ENCODE measurements at places on chromosomes 11 and 22.

DNA sequence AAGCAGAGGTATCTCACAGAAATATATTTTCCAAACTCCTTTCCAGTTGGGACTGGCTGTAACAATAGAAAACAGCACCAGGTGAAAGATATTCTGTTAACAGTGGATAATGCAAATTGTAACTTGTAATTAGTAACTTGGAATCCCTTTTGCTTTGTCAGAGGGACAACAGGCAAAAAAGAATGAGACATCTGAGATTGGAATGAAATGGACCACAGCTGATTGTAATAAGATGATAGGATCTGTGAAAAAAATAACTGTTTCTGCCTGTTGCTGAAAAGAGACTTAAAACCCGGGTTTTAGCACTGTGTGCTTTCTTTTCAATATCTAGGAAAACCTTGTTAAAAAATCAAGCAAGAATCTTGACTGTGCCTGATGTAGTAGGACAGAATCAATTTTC, 655.7 kb downstream of the METTL15 start:
- DNase-seq, result no peak

GRCh38 chr11:117572129-117572528, 224.9 kb downstream of the DSCAML1 start:
- DNase-seq, result no peak

GRCh38 chr11:79852176-79852575, 411.3 kb upstream of the TENM4 start:
- no peak for DNase-seq

DNA sequence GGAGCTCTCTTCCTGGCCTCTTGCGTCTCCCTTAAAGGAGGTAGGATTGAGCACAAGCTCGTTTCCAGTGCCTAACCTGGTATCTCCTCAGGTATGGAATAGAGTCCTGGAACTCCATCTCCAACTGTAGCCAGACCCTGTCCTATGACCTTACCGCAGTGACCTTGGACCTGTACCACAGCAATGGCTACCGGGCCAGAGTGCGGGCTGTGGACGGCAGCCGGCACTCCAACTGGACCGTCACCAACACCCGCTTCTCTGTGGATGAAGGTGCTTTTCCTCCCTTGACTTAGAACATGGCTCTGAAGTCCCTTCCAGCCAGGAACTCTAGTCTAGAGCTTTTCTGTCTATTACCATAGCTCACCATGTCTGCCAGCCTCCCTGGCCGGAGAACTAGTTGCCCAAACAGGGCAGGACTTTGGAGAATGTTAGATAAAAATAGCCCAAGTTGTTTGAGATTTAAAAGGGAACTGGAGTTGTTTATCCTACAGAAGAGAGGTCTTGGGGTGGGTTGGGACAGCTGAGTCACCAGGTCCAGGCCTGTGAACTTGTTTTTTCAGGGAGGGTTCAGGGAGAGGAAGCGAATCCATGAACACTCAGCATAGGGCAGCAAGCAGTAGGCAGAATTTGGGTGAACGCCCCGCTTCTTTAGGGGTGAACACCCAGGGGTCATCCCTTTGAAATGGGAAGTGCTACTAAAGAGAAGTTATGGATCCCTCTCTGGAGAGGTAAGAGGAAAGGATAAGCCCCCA, 3.3 kb downstream of the IL10RA start:
- DNase-seq, result no peak

GRCh38 chr22:23086787-23087186, 16.5 kb downstream of the GNAZ start:
- DNase-seq, result no peak

DNA sequence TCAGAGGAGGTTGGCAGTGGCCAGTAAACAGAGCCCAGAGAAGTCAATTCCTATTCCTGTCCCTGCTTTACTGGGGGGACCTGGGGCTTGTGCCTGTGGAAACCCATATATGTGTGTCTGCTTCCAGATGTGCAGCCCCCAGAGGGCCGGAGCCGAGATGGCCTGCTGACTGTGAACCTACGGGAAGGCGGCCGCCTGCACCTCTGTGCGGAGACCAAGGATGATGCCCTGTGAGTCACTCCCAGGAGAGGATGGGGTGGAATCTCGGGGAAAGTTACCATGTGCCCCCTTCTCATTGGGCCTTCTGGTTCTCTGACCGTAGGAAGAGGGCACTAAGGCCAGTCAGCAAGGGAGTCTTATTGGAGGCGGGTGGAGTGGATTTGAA, 5.3 kb downstream of the PLEKHB1 start:
- no peak for DNase-seq

GRCh38 chr11:9089061-9089460, 2.3 kb downstream of the SCUBE2 start:
- no peak for DNase-seq

- no peak for DNase-seq
These were observed 3.7 kb downstream of the UPB1 start for GRCh38 chr22:24498824-24499223.

- DNase-seq, result no peak
These were observed 531.2 kb downstream of the KCNA4 start for GRCh38 chr11:29485641-29486040.

DNA sequence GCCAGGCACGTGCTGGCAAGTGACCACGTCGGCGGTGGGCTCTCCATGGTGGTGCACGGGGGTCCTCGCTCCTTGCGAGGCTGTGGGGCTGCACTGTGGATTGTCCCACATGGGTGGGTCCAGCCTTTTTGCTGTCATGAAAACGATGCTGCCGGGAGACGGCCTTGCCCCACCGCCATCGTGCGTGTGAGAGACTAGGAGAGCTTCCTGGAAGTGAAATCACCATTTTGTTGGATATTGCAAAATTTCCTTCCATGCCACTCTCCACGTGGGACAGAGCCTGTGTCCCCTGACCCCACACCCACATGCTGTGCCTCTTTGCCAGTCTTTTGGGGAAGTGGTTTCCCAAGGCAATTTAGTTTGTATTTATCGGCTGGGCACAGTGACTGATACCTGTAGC, 18.2 kb upstream of the GRAMD4 start:
- DNase-seq, result no peak

GRCh38 chr11:117908959-117909610, 20.1 kb downstream of the TMPRSS13 start:
- no peak for DNase-seq

DNA sequence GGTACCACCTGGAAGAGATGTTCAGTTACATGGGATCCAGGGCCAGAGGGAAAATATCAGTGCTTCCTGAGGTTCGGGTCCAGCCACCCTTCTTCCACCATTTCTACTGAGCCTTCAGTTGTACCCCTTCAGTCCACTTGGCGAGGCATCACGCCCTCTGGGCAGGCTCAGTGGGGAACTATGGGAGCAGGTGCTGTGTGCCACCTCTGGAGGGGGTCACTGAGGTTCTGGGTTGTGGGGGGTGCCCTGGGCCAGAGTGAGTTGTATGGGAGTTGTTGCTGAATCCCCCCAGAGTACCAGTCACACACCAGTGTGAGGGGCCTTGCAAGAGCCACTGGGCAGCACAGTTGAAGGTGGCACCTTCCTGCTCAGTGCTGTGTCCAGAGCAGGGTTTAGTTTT, 2.7 kb upstream of the SREBF2 start:
- DNase-seq, result no peak

DNA sequence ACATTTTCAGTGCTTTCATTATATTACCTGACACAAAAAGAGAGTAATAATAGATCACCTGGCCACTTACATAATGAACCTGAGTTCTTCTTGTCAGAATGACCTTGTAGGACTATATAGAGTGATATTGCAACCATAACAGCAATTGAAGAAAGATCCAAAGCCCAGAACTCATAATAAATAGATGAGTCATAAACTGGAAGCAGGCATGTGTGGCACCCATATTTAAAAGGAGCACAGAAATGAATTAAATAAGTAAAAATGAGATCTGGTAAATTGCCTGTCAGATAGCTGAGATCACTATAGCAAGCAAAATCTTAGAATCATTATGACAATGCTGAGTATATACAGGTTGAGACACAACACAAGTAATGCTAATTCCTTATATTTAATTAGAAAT, 331.8 kb downstream of the AASDHPPT start:
- DNase-seq, result no peak

- DNase-seq, result no peak
These were observed 177.3 kb downstream of the ADAMTS15 start for GRCh38 chr11:130625578-130626306.

- no peak for DNase-seq
These were observed 15.2 kb downstream of the ELMOD1 start for GRCh38 chr11:107606141-107606540.

- DNase-seq, result no peak
These were observed 22.5 kb downstream of the PISD start for GRCh38 chr22:31639436-31640039.

DNA sequence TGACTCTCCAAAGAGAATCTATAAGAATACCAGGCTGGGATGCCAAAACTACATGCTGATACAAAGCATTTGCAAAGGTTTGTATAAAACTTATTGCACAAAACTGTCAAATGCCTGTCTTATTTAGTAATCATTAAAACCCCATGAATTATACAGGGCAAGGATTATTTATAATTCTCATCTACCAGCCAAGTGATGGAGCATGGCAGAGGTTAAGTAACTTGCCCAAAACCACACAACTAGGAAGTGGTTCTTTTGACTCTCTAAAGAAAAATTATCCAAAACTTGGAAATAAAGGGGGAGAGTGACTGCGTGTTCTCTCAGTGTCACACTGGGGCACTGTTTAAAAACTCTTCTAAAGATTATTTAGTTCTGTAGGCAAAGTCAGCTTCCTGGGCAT, 17.4 kb upstream of the CLMP start:
- no peak for DNase-seq

DNA sequence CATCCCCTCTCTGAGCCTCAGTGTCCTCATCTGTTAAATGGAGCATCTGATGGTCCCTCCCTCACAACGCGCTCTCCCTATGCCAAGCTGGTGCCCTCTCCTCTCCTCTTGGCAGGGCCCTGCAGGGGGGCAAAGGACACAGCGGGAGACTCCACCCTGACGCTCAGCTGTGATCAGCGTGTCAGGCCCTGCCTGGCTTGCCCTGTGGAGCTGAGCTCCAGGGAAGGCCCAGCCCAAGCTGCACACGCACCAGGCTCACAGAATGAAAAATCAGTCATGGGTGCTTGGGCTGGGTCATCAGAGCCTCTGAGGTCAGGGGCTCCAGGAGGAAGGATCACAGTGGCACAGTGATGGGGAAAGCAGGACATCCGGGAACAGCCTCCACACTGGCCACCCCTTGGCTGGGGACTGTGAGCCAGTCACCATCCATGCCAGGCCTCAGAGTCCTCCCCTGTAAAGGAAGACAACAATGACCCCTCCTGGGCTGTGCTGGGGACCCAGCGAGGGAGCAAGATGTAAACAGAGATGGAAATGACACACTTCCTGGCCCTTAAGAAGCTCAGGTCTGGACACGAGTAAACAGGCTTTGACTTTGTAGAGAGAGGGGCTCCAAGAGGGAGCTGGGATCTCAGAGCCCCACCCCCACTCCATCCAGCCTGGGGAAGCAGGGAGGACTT, 36.6 kb downstream of the RPL3 start:
- DNase-seq, result no peak

DNA sequence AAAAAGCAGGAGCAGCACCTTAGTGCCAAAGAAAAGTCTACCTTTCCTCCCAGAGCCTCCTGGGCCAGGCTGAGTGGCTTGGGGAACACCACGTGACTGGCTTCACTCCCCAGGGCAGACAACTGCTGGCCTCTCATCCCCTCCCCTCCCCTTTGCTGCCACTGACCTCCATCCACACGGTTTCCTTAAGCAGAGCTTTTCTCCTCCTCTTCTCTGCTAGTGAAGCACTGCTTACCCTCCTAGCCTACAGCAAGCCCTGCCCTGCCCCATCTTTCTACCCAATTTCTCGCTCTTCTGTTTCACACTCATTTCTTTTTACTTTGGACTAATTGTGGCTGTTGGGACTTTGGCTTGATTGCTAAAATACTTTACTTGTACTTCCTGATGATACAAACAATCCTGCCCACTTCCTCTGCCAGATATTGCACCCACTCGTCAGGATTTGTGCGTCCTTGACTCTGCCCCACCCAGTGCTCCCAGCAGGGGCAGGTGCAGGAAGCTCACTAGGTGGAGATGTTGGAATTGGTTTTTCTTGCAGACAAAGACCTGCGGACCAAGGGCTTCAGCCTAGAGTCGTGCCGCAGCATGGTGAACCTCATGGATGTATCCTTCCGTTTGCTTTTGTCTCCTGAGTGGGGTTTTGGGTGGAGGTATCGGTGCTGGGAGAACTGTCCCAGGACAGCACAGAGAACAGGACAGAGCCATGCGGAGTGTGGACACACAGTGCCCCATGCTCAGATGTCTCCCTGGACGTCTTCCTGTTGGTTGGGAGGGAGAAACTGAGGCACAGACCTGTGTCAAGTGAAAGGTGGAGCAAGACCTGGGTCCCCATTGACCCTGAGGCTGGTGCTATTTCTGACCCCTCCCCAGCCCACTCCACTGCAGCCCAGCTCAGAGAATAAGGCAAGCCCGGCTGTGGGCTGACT, 27.3 kb downstream of the CAPN1 start:
- no peak for DNase-seq

DNA sequence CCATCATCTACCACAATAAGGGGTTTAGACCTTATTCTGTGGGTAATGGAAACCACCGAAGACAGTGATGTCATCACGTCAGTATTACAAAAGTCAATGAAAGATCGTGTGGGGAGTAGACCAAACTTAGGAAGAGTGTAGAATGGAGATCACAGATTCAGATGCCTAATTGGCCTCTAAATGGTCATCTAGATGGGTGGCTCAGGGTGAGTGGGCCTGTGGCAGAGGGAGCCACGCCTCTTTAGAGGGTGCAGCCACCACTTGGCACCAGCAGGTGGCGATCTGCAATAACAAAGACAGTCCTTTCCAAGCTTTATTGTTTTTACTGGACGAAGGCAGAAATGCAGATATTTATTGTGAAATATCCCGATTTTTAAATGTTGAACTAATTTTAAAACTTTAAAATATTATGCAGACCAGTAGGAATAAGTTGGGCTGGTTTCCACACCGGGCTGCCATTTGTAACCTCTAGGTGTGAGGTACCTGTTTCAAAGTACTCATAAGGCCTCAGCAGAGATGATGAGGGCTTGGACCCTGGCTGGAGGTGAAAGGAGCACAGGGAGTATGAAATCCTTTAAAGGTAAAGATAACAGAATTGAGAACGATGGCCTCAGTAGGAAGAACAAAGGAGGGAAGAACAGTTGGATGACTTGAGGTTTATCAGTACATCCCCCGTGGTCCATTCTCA, 222.0 kb downstream of the DBX1 start:
- no peak for DNase-seq

- peak; percentile 58 for DNase-seq
These were observed 68.5 kb upstream of the IGLL5 start for GRCh38 chr22:22818861-22819855.

DNA sequence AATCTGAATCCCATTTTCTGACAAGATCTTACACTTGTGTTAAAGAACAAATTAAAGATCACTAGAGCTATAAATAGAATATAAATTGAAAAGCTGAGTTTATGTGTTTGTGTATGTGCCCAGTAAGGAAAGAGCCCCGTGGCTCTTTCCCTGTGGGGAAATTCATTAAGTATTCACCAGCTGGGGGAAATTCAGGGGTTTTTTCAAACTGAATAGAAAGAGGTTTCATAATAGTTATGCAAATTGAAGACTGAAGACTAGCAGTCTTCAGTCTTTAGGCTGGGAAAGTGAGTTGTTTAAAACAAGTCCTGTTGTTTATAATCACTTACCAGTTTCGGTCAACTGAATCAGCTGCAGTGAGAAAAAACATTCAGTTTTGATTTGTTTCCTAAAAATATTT, 11.3 kb upstream of the MS4A7 start:
- no peak for DNase-seq
